ENCODE measurements at places on chromosomes 6 and 20.

DNA sequence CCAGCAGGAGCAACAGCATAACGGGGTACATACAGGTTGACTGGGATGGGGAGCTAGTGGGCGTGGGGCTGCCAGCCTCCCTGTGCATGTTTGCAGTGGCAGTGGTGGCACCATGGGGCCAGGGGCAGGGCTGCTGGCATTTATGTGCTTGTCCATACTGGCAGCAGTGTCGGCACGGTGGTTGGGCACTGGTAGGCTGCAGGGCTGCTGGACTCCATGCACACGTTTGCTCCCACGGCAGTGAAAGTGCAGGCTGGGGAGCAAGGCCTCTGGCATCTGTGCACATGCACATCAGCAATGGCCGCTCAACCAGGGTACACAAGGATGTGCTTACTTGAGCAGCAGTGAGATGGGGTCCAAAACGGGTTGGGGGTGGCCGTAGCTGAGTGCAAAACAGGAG lies 159.5 kb upstream of the KHDRBS2 start:
- no peak for DNase-seq

- no peak for DNase-seq
Observed at GRCh38 chr6:68741501-68742386, 106.7 kb downstream of the ADGRB3 start.

GRCh38 chr20:21821358-21821757 lies 115.9 kb downstream of the PAX1 start:
- DNase-seq: no peak

DNA sequence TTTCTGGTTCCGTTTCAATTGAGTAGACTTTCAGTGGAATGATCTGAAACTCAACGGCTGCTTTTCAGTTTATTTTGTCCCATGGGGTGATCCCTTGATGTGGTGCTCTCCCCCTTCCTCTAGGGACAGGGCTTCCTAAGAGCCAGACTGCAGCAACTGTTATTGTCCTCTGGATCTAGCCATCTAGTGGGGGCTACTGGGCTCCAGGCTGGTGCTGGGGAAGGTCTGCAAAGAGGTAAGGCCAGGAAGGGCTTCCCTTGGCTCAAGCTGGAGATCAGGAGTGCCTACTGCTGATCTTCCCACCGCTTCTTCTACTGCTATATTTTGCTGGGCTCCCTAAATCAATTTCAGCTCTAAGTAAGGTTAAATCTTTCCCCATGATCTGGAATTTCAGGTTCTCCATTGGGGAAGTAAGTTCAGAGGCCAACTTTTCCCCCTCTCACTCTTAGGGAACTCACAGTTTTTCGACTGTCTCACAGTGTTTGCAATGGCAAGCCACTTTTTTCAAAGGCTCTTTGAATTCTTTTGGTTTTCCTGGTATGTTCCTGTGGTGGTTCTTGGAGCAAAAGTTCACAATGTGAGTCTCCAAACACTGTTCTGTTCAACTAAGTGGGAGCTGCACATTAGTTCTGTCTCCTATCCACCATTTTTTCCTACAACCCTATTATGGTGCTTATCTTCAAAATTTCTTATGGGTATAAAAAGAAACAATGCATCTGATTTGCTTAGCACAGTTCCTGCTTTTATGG lies 286.2 kb upstream of the EXOC2 start:
- no peak for DNase-seq

DNA sequence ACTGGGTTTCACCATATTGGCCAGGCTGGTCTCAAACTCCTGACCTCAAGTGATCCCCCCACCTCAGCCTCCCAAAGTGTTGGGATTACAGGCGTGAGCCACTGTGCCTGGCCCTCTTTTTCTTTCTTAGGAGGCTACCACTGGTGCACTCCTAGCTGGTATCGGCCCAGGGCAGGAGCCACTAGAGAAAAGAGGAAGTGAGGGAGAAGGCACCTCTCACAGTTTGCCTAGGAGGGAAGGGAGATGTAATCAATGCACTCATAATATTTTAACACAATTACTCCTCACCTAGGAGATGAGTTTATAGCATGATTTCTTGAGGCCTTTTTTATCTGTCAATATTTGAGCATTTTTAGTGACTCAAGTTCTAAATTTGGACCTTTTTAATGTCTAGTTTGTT lies 189.0 kb upstream of the SOX4 start:
- DNase-seq: no peak

DNA sequence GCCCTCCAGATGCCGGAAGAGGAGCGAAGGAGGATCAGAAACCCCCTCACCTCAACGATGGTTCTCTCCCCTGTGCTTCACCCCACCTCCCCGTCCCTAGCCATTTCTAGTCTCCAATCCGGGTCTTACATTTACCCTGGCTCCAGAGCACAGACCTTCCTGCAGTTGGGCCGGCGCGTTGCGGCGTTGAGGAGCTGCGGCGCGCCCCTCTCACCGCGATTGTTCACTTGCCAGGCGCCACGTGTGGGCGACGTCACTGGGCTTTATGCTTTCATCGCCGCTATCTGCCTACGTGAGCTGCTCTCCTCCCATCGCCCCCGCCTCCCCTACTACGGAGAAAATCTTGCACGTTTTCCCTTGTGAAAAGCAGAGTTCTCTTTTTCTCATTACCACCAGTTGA lies at the start of gene CRISP2:
Gene CRISP2 (minus strand): TSS at position 198 of the 400 bp plus-strand sequence. CDS start 4,347 bp downstream, outside the sequence.
- DNase-seq: no peak

DNA sequence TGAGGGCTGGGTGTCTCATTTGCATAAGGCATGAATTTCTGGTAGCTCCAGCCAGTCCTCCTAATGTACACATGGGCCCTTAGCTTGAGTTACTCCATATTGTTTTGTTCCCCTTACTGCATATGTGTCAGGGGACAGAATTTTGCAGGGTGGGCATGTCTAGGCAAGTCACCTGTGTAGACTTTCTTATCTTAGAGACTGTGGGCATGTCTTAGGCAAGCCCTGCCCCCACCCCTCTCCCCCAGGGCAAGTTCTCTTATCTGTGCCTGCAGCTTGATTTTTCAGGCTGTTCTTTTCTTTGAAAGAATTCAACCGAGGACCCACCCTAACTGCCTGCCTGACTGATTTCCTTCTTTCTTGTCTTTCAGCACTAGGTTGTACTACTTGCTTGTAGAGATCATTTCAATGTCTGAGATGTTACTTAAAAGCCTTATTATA lies 32.1 kb downstream of the NHLRC1 start:
- no peak for DNase-seq
